ENCODE measurements at places on chromosomes 16 and 17.

GRCh38 chr16:21598701-21599121, 666 bp upstream of the METTL9 start:
- DNase-seq, result no peak

DNA sequence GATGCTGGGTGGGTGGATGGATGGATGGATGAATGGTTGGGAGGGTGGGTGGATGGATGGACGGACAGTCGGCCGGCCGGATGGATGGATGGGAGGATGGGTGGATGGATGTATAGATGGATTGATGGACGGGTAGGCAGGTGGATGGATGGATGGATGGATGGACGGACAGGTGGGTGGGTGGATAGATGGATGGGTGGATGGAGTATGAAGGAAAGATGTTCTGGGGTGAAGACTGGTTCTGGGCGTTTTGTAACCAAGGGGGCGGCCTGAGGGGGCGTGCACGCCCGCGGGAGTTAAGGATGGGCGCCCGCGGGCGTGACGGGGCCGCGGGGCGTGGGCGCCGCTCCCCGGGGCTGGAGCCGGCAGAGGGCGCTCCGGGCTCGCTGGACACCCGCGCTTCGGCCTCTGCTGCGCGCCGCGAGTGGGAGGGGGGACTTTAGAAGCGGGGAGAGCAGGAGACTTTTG, at the start of gene NECAB2:
TSS of gene NECAB2 (plus strand) at position 407 of the 468 bp plus-strand sequence. CDS start 405 bp downstream, outside the sequence.
- DNase-seq, result peak; percentile 36

DNA sequence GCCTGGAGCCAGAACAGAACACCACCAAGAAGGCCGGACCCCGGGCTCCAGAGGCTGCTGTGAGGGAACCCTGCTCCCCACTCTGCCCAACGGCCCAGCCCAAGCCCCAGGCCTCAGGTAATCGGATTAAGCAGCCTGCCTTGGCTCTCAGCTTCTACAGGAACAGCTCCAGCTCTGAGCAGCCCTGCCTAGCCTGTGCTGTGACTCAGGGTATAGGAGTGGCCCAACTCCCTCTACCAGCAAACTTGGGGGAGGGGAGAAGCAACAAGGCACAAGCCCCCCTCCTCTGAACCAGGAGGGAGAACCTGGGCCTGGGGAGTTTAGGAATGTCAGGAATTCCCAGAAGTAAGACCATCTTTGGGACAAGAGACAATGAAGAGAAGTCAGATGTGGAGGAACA, 849 bp upstream of the SOX15 start:
- DNase-seq, result peak; percentile 63

GRCh38 chr16:49411121-49411970, 37.7 kb downstream of the C16orf78 start:
- no peak for DNase-seq

GRCh38 chr16:6020162-6020985, 922.8 kb upstream of the EEF2KMT start:
- DNase-seq, result no peak

GRCh38 chr16:86872833-86873232, 294.5 kb downstream of the FOXL1 start:
- DNase-seq, result no peak

GRCh38 chr16:51816929-51817328, 665.9 kb upstream of the SALL1 start:
- no peak for DNase-seq

- DNase-seq, result peak; percentile 15
Observed at GRCh38 chr16:56191835-56192634, 746 bp downstream of the GNAO1 start.

GRCh38 chr17:34706029-34706428, 126.6 kb downstream of the TMEM132E start:
- DNase-seq, result no peak
